Substantia nigra (tissue), 51 donors: ENCODE measurements at places on chromosomes 7 and 10.

- DNase-seq = no peak
These were observed 250.4 kb upstream of the CACNA2D1 start for GRCh38 chr7:82694022-82694421.

DNA sequence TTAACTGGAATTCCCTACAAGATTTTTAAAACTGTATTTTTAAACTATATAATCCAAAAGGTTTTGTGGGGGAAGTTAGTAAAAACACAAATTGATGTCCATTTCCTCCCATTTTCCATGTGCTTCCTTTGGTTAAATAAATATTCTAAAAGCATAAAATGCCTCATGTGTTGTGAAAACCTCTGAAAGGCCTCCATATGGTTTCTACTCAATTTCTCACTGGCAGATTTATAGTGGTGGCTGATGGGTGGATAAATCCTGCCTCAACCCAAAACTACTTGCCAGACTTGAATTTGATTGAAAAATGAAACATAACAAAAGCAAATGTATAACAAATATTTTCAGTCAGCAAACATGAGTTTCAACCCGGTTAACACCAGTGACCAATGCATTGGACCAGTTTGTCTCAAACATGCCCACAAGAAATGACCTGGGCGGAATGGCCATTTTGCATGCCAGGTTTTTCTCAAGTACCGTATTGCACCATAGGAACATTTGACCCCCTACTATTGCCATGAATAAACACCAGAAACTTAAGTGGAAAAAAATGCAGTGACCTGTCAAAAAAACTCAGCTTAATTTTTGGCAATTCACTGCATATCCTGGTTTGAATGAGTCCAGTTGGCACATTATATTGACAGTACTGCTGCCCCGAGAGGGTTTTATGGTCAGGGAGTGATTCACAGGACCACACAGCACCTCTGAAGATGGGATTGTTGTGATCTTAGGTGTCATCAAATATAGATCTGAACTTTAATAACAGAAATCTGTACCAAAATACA is 454.6 kb upstream of the ANKRD30A start:
- DNase-seq = no peak

- DNase-seq = no peak
These were observed 92.9 kb downstream of the IPMK start for GRCh38 chr10:58174831-58175230.

DNA sequence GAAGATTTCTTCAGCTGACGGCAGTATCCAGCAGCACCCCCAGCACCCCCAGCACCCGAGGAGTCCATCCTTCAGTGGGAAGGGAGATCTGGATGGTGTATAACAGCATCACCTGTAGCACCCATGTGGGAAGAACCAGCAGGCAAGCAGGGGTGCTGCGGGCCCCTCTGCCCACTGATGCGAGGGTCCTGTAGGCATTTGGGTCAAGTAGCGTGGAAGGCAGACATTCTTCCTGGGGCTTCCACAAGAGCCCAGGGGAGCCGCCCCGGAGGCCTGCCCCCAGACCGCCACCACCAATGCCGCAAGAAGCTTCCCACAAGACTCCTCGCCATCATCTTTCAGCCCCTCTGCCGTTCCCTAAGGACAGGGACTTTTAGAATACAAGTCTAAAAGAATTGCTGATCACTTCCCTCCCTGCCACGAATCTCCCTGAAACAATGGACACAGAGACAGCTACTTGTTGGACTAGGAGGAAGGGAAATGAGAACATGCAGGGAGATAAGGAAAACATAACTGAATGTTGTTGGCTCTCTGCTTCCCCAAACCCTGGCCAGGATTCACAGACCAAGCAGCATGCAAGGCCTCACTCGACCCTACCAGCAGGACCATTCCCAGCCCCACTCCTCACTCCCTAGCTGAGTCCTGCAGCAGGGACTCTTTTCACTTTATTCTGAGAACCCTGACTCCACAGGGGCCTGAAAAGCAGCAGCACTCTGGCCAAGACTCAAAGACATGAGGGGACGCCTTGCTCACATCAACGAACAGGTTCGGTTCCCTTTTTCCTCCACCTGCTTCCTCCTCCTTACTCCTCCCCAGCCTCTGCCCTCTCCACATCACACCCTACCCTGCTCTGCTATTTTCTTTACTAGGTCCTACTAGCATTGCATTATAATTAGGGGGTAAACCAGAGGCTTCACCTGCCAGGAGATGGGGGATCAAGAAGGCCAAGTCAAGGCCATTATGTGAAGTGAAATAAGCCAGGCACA is 164.5 kb downstream of the HERPUD2 start:
- no peak for DNase-seq
